ENCODE measurements at places on chromosomes 6 and 20.

GRCh38 chr6:111361648-111362047, 121.4 kb downstream of the REV3L start:
- peak; percentile 45 for DNase-seq

DNA sequence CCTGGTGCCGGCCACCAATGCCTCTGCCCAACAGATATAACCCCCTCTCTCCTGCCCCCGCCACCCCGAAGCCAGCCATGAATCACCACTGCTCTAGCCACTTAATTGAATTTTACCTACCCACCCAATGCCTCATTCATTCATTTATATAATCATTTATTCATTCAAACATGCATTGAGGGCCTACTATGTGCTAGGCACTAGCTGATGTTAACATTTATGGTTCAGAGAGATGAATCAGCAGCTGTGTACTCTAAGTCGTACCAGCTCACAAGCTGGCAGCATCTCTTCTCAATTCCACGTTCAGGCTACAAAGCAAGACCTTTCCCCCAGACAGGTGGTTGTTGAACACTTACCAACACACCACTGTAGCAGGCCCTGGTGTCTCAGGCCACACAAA, 12.9 kb upstream of the MDGA1 start:
- no peak for DNase-seq

- DNase-seq, result no peak
Measured at GRCh38 chr6:168517742-168518347, 76.9 kb downstream of the SMOC2 start.

GRCh38 chr20:21373436-21373835, 23.9 kb downstream of the NKX2-4 start:
- no peak for DNase-seq

DNA sequence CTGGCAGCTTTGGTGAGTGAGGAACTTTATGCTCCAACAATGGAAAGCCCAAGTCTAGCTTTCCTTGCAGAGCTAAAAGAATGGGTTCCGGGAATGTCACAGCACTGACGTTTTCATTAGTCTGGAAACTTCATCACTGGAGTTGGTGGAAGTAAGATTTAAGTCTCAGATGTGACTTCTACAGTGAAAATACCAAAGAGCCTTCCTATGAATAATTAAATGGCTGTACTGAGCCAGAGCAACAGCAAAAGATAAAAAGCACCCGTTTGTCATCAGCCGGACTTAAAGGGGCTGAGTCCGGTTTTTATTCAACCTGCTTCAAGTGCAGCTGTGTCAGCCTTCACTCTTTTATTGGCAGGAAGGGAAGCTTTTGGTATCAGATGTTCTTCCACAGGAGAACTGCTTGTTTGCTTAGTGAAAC, 46.5 kb upstream of the SHLD1 start:
- DNase-seq, result no peak

DNA sequence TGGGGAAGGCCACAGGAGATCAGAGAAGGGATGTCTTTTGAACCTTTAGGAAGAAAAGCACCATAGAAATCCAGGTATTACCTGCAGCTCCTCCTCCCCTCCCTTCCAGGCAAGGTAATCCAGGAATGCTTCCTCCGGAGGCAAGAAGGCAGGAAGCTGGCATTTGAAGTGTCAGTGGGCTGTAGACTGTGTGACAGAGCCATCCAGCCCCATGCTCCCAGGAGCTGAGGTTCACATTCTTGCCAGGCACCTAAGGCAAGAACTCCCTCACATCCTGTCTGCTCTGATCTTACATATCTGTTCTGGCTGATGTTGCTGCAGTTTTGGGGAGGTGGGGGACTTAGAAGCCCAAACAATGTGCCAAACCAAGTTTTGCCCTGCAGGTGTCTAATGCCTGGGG, 27.8 kb upstream of the SCUBE3 start:
- DNase-seq, result no peak

DNA sequence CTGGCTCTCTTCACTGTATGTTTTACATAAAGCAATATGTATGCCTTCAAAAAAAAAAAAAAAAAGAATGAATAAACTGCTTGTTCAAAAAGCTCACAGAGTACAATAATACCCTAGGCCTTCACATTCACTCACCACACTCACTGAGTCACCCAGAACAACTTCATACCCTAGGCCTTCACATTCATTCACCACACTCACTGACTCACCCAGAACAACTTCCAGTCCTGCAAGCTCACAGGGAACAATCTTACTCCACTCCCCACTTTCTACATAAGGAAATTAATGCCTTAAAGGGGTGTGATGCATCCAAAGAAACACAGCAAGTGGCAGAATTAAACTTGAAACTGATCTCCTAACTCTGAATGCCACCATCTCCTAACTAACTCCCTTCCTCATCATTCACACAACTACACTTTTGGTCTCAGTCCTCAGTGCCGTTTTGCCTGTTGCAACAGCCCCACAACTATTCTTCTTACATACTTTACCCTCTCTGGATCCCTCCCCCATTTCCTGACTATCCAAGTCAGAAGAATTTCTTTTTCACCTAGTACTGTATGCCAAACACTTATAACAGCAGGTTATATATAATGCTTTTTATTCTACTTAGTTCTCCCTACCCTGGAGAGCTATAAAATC, 34.2 kb downstream of the NHSL1 start:
- peak; percentile 97 for DNase-seq

DNA sequence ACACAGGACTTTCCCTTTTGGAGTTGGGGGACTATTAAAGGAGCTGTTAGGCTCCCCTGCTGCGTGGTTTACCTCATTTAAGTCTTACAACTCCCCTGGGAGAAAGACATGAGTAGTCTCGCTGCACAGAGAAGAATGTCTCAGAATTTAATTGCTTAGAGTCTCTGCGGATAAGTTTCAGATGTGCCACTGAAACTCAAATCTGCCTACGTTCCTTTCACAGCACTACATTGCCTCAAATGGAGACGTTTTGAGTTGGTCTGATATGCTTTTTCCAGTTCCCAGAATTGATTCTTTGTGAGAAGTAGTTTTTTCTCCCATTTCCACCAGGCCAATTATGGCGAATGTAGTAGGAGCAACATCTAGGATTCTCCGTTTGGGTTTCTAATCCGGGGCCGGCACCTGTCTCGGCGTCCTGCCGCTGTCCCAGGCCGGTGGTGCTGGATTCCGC, 532 bp upstream of the SLC35F1 start:
- DNase-seq, result no peak

- DNase-seq, result no peak
Measured at GRCh38 chr6:145042559-145042958, 692.8 kb downstream of the EPM2A start.

- DNase-seq, result no peak
Measured at GRCh38 chr20:40933758-40934157, 94.9 kb upstream of the TOP1 start.

- peak; percentile 98 for DNase-seq
Measured at GRCh38 chr6:139943391-139943790, 568.9 kb upstream of the CITED2 start.

GRCh38 chr6:155264693-155265320, 994 bp downstream of the CLDN20 start:
- peak; percentile 18 for DNase-seq

All from fibroblast of upper back skin (primary cell).